ENCODE measurements at places on chromosomes 11 and 22. TPM values are rescaled to one million over a fixed set of nuclear protein-coding genes. Genes with fewer than 3 reads are reported as not detected.

Gene CDHR5
- total RNA-seq, result 0.02 TPM

Gene ANGPTL5
- not detected for total RNA-seq

Gene SLC43A1
- total RNA-seq, result 3.0 TPM

Gene OR4C11
- not detected for total RNA-seq

Gene OTOG
- total RNA-seq, result not detected

Gene CHRNA10
- total RNA-seq, result 0.84 TPM

Gene ACRV1
- total RNA-seq, result not detected

Gene SLC25A45
- 12.5 TPM for total RNA-seq

Gene CD3D
- not detected for total RNA-seq

Gene PRG3
- not detected for total RNA-seq

Gene GAB2
- 4.4 TPM for total RNA-seq

Gene TIMM10B
- total RNA-seq, result 35.3 TPM

Gene VSIG10L2
- total RNA-seq, result not detected

Gene VPREB1
- total RNA-seq, result not detected

Gene CFAP300
- 6.5 TPM for total RNA-seq

Gene CEP164
- 15.1 TPM for total RNA-seq

Gene NCAM1
- total RNA-seq, result not detected

Gene PHLDA2
- 135 TPM for total RNA-seq

Gene IL10RA
- total RNA-seq, result 0.07 TPM

Gene OR51B5
- not detected for total RNA-seq

Gene OR8D1
- total RNA-seq, result not detected

Gene PGM2L1
- 18.2 TPM for total RNA-seq

Gene FOLH1
- total RNA-seq, result not detected

Gene C1QTNF5
- total RNA-seq, result not detected

Gene INPP5J
- 0.68 TPM for total RNA-seq

Gene FGF19
- 0.08 TPM for total RNA-seq

Gene CATSPERZ
- total RNA-seq, result 2.7 TPM

Gene OR8G5
- total RNA-seq, result not detected

Gene IRAG1
- total RNA-seq, result 0.05 TPM

Gene CALCB
- total RNA-seq, result not detected

Gene OR52B6
- not detected for total RNA-seq

Gene BTG4
- total RNA-seq, result 0.09 TPM

Gene PANX2
- total RNA-seq, result 7.5 TPM

Gene OR10A2
- total RNA-seq, result not detected

Gene PATE4
- not detected for total RNA-seq

Gene GAS2
- total RNA-seq, result 0.77 TPM

Gene GRAP2
- not detected for total RNA-seq

Gene PNPLA5
- 0.04 TPM for total RNA-seq
